ENCODE measurements at places on chromosomes 7 and 10.

DNA sequence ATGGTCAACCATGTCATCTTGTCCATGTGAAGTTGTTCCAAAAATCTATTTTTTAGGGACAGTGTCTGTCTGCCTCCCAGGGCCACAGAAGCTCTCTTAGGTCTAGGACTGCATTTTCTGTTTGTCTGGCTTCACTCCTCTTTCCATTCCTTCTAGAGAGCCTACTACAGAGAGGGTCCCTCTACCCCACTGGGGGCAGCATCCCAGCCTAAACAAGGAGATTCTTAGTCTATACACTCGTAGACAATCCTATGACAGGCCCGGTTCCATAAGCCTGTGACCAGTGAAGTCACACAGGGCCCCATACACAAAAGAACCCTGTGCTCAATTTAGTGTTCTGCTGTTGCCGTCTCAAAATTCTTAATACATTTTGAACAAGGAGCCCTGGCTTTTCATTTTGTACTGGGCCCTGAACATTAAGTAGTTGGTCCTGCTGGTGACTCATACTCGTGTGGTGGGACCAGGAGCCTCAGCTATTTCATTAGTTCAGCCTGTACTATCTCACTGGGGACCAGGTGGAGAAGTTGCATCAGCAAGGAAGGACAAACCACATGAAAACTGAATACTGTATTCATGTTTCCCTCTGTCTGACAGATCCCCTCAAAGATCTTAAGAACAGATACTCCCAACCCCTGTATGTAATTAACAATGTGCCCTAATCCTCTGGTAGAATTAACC is 23.5 kb upstream of the FAM180A start:
- peak; percentile 72 for DNase-seq

- peak; percentile 79 for DNase-seq
Observed at GRCh38 chr10:16904639-16905061, 87.4 kb upstream of the RSU1 start.

GRCh38 chr7:151062399-151063211 is 3.2 kb downstream of the SLC4A2 start:
- no peak for DNase-seq

GRCh38 chr7:55026086-55026790 is 7.4 kb downstream of the EGFR start:
- no peak for DNase-seq

GRCh38 chr10:26844396-26844975 is 16.3 kb downstream of the ABI1 start:
- no peak for DNase-seq

DNA sequence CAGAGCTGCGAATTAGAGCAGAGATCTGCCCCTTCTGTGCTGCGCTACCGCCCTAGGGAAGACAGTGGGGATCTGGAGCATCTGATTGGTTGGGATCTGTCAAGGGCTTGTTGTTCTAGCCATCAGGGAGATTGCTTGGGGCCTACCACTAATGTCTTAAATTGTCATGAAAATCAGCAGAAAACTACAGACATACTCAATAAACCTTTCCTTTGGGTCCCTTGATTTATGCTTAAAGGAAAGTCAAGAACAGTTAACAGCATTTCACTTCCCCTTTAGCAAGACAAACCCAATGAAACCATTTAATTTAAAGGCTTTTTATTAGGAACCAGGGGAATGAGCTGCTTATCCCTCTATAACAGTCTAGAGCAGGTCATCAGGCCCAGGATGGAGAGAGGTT is 10.0 kb downstream of the SLC25A28 start:
- DNase-seq: no peak
